ENCODE measurements at places on chromosomes 16 and 17.

DNA sequence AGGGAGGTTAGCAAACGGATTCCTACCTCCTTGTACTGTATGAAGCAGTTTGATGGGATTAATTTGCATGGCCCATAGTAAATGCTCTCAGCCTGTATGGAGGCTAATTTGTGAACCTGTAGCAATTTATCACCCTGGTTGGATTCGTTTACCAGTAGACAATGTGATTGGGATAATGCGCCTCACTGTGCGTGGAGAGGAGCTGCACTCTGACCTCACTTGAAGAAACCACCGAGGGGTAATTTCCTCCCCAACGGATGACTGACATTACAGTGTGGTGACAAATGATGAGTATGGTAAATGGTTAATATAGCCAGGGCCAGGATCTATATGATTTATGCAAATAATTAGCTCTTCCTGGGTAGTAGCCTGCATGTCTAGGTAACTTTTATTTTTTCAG is 479.1 kb upstream of the RBFOX1 start:
- no peak for ATAC-seq

DNA sequence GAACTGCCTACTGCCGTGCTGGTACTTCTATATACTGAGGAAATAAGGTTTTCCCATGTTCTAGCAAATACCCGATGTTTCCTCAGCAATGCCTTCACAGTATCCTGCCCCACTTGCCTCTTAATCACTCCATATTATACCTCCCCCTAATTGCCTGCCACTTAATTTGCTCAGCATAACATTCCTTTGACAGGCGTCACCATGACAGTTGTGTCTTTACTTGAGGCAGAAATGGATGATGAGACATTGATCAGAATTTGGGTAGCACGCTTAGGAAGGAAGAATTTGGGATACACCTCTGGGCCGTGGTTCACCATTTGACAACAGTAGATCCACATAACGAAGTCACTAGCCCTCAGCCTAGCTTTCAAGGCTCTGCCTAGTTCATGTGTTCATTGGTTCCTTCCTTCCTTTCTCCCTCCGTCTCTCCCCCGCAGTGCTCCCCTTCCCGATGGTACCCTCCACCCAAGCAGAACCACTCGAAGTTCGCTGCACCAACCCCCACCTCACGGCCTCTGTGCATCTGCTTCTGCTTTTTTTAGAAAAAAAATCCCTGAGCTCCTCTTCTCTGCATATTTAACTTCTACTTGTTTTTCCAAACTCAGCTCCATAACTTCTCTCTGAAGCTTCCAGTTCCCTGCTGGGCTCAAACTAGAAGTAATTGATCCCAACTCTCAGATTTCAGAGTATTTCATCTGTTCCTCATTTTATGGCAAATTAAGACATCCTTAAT is 19.4 kb downstream of the IQCK start:
- no peak for ATAC-seq

GRCh38 chr17:58679263-58680037 is 12.4 kb downstream of the TEX14 start:
- ATAC-seq, result peak; percentile 93

DNA sequence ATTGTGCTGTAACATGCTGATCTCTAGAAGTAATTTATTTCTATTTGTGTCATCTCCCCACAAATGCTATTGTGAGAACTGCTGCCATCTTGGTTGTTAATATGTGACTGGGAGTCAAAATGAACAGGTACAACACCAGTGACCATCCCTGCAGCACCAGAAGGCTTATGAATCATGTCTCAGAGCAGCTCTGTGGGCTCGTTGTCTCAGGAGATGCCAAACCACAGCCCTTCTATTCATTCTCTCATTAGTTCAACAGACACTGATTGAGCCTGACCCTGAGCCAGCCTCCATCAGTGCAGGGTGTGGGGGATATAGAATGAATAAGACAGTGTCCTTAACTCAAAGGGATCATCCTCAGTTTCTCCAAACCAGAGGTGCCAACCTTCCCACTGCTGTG is 92.5 kb downstream of the UTP18 start:
- no peak for ATAC-seq

DNA sequence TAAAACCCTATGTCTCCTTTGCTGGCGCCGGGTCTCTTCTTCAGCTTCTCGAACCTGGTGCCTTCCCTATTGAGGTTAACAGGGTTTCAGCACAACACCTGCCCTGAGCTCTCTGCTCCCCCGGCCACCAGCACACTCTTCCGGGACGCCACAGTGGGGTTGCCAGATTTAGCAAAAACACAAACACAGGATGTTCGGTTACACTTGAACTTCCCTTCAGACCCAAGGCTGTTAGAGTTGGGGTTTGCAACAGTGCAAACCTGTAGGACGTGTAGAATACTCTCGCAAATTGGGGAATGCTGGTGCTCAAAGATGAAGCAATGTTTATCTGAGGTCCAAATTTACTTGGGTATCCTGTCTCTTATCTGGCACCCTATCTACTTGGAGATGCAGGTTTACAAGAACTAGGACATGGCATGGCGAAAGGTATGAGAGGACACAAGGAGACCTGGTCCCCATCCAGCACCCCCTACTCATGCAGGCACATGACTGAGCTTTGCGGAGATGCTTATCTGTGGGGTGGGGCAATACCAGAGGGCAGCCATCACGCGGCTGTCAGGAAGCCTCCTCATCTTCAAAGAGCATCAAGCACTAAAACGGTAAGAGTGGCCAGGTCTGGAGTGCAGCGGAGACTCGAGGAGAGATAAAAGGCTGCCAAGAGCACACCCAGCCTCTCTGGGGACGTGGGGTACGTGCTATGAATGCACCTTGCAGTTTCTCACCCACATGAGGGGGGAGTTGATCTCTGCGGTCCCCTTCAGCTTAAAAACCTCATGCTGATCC is 52.8 kb downstream of the SDK2 start:
- ATAC-seq, result no peak

DNA sequence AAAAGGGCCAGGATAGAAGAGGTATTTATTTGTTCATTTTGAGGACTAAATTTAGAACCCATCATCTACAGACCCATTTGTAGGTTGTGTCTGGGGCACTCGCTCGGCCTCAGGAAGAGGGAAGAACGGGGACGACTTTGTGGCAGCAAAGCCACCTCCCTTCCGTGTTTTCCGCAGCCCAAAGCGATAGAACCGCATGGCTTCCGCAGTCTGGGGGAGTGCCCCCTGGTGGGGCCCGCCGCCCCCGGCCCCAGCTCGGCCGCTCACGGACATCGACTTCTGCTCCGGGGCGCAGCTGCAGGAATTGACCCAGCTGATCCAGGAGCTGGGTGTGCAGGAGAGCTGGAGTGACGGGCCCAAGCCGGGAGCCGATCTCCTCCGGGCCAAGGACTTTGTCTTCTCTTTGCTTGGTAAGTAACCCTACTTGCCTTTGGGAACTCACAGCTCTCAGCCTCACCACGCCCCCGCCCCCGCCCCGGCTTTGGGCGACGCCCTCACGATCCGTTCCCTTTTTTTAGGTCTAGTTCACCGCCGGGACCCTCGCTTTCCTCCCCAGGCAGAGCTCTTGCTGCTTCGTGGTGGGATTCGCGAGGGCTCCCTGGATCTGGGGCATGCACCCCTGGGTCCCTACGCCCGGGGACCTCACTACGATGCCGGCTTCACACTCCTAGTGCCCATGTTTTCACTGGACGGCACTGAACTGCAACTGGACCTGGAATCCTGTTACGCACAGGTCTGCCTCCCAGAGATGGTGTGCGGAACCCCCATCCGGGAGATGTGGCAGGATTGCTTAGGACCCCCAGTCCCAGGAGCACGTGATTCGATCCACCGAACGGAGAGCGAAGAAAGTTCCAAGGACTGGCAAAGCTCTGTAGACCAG is 681 bp downstream of the TMEM102 start:
- ATAC-seq, result no peak

- ATAC-seq, result no peak
Observed at GRCh38 chr16:12403746-12404658, 399.7 kb downstream of the CPPED1 start.
